Suppressor macrophage treated with lipopolysaccharide for 4 hours (primary cell): ENCODE measurements at places on chromosomes 11 and 22.
A peak's percentile ranks its signal among the peaks of the same experiment; 100 is the strongest.

- no peak for DNase-seq
These were observed 17.5 kb downstream of the OR9G1 start for GRCh38 chr11:56716379-56716854.

DNA sequence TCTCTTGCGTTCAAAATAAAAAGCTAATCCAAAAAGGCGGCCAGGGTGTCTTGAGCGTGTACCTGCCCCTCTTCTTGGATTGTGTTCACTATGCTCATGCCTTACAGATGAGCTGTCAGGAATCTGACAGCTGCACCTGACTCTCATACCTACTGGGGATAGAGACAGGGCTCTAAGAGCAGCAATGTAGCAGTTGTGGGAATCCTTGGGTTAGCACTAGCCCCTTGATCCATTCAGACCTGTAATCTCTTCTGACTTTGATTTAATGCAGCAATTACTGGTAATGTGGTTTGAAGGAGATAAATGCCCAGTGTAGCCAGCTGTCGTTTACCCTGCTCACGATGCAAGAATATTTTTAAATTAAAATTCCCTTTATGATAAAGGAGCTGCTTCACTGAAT is 145.8 kb downstream of the APOL5 start:
- no peak for DNase-seq

GRCh38 chr22:29268511-29269229 is 602 bp downstream of the EWSR1 start:
- peak; percentile 58 for DNase-seq

GRCh38 chr11:57156928-57157327 is 24.8 kb upstream of the LRRC55 start:
- no peak for DNase-seq

GRCh38 chr22:24901448-24901847 is 45.0 kb downstream of the LHFPL7 start:
- DNase-seq, result no peak

DNA sequence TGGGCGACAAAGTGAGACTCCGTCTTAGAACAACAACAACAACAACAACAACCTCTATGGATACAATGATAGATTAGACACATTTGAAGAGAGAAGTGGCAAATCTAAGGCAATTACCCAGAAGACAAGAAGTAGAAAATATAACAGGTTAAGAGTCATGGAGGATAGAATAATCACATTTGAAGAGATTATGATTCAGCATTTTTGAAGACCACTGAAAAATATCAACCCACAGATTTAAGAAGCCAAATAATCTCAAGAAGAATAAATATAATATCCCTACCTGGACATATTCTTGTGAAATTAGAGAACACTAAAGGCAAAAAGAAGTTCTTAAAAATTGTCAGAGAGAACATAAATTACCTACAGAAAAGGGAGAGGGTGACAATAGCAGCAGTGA is 7.9 kb downstream of the LDHC start:
- DNase-seq, result no peak
